ENCODE measurements at places on chromosomes 5 and 9.

GRCh38 chr9:30258094-30258493 is 2126.3 kb upstream of the ACO1 start:
- no peak for DNase-seq

- DNase-seq = no peak
Observed at GRCh38 chr5:17481378-17481777, 16.7 kb upstream of the TAF11L2 start.

GRCh38 chr5:133244242-133244641 is 192.4 kb downstream of the HSPA4 start:
- no peak for DNase-seq

GRCh38 chr5:55535199-55535905 is 588 bp upstream of the PLPP1 start:
- DNase-seq = no peak

DNA sequence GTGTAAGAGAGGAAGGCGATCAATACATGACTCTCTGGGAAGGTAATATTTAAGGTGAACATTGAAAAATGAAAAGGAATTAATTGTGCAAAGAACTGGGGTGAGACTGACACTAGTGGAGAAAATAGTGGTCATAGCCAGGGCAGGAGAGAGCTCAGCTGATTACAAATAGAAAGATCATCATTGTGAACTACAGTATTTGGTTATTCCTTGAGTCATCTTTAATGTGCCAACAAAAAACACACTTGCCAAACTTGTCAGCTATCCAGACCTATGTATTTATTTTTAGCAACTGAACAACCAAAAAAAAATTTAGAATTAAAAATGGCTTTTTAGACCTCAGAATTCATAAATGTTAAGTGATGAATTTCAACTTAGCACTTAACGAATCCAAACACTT is 749.8 kb upstream of the CDH9 start:
- no peak for DNase-seq

DNA sequence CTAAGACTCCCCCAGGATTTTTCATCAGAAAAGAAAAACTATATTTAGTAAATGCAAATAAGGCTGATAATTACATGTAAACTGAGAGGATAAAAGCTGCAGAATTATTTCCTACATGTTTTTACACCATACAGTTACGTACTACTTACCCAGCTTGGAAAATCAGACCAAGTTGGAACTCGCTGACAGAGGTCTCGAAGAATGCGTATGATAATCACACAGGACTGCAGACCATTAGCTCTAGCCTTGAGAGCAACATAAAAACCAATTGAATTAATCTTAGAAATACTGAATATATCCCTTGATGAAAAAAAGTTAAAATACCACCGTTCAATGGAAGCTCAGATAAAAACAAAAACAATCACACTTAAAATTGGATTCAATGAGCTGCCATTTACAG is 65.6 kb downstream of the ZFR start:
- DNase-seq = no peak

GRCh38 chr9:133634081-133634691 is 2.0 kb upstream of the DBH start:
- DNase-seq = no peak

DNA sequence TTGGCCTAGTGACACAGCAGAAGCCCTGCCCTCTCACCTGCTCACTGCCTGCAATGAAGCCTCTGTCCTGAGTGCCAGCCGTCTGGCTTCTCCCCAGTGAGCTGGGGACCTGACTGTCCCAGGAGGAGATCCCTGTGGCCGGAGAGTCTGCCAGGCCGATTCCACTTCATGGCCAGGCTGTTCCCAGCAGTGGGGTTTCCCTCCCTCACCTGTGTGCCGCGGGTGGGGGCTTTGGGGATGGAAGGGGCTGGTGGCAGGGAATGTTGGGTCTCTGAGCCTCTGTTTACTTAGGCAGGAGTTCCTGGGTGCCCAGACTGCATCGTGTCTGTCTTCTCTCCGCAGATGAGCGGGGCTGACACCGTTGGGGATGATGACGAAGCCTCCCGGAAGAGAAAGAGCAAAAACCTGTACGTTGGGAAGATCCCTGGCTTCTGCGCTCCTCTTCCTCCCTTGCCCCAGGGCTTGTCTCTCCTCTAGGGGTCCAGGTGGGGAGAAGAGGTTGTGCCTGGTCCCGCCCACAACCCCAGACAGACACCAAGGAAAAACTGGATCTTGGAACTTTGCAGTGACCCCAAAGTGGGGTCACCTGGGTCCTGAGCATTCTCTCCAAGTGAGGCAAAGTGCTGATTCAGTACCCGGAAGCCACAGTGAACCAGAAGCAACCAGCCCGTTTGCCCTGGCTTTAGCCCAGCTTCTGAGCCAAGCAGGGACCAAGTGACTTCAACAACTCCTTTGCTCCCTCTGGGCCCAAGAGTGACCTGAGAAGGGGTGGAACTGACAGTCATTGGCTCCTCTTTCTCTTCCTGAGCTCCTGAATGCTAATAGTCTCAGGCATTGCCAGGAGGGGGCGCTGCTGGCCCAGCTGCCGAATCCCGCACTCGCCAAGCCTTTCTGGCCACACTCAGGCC is 127.7 kb downstream of the RGS3 start:
- DNase-seq = peak; percentile 62

- no peak for DNase-seq
Observed at GRCh38 chr5:123807177-123807945, 295.4 kb downstream of the CSNK1G3 start.

GRCh38 chr9:76290555-76290954 is 103.7 kb downstream of the RFK start:
- no peak for DNase-seq

DNA sequence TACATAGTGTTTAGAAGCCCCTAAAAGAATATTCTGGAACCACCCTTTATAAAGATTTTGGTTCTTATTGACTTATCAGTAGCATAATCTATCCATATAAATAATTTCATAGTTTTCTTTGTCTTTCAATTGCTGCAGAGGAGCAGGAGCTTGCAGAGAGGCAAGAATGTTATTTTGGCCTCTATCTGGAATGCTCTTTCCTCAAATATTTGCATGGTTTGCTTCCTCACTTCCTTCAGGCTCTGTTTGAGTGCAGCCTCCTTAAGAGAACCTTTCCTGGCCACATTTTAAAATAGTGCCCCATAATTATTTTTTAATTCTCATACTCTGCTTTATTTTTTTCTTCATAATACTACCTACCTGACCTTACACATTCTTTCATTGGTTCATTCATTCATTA is 1.5 kb downstream of the C5 start:
- DNase-seq = no peak

DNA sequence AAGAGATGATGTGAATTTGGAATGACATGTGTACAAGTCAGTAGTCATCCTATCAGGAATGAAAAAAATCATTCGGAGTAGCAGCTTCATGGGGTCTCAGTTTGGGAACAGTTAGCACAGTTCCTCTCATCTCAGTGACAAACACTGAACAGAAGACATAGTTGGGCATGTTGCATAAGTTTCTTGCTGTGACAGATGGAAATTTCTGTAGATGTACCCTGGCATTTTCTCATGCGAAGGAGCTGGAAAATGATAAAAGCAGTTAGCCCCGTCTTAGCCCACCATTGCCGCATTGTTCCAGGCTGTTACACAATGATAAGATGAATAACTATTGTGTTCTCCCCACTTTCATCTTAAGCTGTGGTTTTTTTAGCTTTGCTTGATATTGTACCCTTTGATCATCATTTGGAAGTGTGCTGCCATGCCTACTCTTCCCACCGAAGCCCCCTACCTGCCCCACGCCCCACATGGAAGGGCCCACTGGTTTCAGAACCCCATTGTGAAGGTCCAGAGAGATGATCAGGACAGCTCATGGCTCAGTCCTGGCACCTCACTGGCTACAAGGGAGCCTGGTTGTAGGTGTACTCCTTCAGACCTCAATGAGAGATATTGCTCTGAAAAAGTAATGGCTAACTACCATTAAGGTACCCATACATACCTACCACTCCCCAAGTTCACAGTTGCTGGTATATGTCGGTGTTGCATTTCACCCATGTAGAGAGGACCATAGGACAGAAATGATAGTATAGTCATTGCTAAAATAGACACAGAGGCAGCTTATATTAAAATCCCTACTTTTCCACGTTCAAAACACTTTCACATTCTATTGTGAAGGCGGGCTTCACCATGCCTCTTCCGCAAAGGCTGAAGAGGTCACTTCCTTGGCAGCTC is 38.8 kb downstream of the SFXN1 start:
- no peak for DNase-seq

DNA sequence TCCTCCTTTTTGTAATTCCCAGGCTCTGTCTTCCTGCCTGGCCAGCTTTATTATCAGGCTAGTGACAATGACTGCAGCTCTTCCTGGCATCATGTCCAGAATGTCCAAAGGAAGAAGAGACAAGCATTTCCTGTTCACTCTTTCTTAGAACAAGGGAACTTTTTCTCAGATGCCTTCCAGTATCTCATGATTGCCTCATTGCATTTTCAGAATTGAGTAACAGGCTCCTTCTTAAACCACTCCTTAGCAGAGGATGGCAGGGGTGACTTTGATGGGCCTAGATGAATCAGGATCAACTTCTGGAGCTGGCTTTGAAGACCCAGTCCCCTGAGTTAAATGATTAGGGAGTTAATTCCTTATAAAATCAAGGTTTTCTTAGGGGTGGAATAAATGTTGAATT is 92.9 kb upstream of the RASGRF2 start:
- no peak for DNase-seq

- DNase-seq = no peak
Observed at GRCh38 chr9:122364783-122365150, 6.1 kb upstream of the PTGS1 start.

DNA sequence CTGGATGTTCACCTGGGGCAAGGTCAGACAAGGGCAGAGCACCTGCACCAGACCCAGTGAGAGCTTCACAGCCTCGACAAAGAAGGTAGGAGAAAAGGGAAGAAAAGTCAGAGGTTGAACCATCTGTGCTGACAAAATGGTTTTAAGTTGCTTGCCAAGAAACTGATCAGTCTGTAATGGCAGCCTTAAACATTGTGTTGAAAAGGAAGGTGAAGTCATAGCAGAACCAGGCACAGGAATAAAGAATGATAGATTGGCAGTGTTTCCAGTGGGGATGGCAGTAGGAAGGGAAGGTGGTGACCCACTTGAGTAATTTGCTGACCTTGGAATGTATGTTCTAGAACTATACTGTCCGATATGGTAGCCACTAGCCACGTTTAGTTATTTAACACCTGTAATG is 34.2 kb downstream of the HTR4 start:
- no peak for DNase-seq

GRCh38 chr5:146426853-146427618 is 20.1 kb upstream of the TCERG1 start:
- DNase-seq = no peak

DNA sequence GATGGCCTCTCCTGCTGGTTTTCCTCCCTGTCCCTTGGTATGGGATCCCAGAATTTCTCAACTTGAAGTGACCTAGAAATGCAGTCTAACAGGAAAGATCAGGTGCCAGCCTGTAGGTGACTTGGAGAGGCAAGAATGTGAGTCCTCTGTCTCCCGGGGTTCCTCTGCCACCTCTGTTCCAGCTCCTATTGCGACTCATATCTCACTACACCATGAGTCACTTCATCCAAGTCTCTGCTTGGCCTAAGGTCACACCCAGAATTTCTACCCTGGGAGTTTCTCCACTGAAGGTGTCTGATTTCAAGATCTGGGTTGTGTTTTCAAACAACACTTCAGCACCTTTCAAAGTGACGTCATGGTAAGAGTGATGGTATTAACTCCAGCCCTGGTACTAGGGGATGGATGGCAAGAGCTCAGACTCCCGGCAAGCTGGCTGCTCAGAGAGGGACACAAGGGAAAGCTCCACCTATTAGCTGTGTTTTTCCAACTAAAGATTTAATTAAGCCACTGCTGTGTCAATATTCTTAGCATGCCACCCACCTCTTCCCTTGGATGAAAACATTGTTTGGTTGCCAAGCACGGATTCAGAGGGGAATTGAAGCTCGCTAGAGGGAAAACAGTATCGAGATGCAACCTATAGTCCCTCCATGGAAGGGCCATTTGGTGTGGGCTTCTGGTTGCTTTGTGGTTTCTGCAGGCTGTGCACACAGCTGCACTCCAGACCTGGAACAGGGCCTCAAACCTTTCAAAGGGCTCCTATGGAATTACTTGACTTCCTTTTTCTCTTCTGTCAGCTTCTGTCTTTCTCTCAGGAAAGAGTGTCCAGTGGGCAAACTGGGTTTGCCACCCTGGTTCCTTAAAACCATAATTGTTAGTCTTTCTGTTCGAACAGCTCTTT is 205.7 kb downstream of the GAS1 start:
- DNase-seq = peak; percentile 56

DNA sequence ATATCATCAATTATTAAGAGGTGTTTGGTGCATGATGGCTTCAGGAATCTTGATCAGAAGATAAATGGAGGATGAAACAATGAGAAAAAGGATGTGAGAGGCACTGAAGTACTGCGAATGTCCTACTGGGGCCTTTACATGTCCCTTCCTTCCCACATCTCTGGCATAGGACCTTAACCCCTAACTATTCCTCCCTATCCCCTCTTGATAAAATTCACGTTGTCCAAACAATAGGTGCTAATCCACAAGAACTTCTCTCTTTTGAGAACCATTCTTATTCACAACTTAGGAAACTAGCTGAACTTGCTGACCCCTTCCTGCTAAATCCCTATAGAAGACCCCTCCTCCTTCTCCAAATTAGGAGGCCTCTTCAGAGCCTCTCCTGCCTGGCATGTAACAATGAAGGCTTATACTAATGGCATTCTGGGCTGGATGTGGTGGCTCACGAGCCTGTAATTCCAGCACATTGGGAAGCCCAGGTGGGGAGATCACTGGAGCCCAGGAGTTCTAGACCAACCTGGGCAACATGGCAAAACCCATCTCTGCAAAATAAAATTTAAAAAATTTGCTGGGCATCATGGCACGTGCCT is 276.5 kb upstream of the SMARCA2 start:
- no peak for DNase-seq

GRCh38 chr5:99141534-99142128 is 212.8 kb upstream of the CHD1 start:
- peak; percentile 62 for DNase-seq

DNA sequence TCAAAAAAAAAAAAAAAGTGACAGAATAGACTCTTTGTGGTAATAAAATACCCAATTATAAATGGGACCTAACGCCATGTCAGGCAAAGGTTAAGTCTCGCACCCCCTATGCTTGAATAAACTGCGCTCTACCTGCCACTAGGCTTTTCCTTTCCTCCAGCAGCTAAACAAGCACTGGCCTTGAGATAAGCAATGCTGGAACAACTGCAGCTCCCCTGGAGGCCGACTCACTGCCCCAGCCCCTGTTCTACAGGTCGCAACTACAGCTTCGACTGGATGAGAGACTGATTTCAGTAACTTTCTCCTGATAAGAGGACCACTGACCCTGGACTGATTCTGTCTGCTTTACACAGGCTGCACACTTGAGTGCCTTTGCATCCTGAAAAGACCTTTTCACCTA is 210.2 kb downstream of the HSPA4 start:
- no peak for DNase-seq

DNA sequence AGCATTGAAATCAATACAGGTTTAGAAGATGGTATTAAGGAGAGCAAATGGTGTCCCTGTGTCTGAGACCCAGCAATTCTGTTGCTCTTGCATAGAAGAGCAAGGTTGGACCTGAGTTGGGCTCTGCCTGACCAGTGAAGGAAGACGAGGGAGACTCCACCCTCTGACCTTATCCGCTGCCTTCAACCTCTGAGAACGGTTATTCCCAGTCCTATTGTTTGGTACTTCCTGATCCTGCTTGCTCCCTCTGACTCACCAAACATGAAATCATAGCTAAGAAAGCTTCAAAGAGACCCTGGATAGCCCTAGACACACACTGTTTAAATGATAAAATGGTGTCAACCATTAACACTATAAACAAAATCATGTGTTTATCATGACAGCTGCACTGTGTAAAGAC is 218.5 kb downstream of the PLK2 start:
- DNase-seq = peak; percentile 7

- DNase-seq = no peak
Observed at GRCh38 chr5:57327561-57328367, 153.9 kb downstream of the GPBP1 start.

All from MG63 (cell line).